Type B pancreatic cell (in vitro differentiated cells): ENCODE measurements at places on chromosomes 7 and 10. TPM values are rescaled to one million over a fixed set of nuclear protein-coding genes. Genes with fewer than 3 reads are reported as not detected.

ZNF736 gene
- total RNA-seq: not detected in 2 replicates

TMEM270 gene
- 0.57 TPM in 1 of 2 replicates, not detected in the other for total RNA-seq

AKR1C8 gene
- total RNA-seq: 0.89 and 1.00 TPM in 2 replicates

EPO gene
- total RNA-seq: 0.22 and 0.40 TPM in 2 replicates

DDC gene
- total RNA-seq: 29.9 and 71.9 TPM in 2 replicates

WDFY4 gene
- 0.05 TPM in 1 of 2 replicates, not detected in the other for total RNA-seq

- DNase-seq: no peak
Measured at GRCh38 chr10:50333872-50334271, 82.6 kb upstream of the ASAH2 start.

DNA sequence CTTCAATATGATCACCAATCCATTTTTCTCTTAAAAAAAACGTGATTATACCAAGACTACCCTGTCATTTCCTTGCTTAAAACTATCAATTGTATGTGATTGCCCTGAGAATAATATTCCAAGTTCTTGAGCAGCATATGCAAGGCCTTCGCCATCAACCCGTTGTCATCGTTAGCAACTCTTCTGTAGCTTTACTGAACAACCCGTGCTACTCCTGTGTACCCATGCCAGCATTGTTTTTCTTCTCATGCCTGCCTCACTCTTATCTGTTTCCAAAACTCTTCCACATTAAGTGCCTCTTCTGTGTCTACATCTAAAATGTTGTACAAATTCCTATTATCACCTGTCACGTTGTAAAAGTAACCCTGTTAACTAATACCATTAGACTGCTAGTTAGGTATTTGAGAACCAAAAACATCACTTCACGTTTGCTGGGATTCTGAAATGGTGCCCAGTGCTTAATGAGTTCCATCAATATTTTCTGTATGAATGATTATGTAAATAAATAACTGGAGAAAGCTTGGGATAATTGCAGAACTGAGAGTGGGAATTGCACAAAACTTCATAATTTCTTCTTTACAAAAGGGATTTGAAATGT lies 10.5 kb downstream of the CAV2 start:
- DNase-seq: no peak

- DNase-seq: no peak
Measured at GRCh38 chr7:64849250-64849923, 53.7 kb upstream of the ZNF273 start.

DNA sequence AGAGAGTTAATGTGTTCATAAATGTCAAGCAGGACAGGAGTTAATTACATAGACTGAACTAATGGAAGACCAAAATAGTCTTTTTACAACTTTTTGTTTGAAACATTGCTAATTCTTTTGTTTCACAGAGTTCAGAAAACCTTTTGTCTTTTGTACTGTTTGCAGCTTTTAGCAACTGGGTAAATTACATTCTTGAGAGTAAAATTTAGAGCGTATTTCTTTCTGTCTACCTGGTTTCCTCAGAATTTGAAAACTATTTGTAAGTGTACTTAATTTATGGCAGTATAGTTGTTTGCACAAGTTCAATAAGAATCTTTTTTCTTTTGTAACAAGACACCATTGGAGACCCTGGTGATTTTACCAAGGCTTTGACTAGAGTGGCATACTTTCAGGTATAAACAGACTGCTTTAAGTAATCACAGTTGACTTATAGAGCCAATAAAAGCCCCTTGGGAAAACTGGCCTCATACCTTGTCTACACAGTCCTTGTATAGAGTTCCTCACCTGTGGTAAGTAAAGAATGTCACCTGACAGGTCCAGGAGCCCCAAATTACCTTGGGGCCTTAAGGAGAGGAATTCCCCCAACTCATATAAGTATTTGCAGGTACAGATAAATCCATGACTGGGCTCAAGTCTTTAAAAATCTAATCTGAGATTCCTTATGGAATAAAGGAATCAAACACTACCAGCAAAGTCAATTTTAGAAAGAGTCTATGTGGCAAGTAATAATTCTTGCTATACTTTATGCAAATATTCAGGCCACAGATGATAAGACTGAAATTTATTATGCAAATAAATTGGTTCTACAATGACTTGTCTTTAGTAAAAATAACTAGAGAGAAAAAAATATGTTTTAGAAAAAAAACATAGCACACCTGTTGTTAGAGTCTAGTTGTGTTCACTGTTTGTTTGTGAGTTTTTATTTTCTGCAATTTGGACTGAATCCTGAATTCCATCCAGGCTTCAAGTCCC lies 23.6 kb upstream of the CREB3L2 start:
- no peak for DNase-seq

DNA sequence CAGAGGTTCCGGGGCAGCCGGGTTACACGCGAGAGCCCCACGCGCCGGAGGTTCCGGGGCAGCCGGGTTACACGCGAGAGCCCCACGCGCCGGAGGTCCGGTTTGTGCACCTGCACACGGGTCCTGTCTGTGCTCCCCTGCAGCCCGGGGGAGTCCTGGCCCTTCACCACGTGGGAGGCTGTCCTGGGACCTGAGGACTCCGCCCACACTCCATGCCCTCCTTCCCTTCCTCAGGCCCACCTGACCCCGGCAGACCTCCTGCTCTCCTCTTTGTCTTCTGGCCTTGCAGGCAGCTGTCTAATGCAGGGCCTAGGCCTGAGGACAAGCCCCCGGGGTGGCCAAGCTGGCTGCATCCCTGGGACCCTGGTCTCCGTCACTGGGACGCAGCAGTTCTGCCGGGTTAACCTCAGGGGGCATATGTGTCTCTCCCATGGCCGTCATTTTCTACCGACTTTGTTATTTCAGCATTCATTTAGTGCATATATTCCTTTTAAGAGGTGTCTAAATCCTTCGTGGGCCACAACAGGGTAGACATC lies 374.6 kb downstream of the DNAJB6 start:
- DNase-seq: peak; percentile 53

GRCh38 chr7:14505906-14506305 lies 396.6 kb downstream of the DGKB start:
- no peak for DNase-seq

DNA sequence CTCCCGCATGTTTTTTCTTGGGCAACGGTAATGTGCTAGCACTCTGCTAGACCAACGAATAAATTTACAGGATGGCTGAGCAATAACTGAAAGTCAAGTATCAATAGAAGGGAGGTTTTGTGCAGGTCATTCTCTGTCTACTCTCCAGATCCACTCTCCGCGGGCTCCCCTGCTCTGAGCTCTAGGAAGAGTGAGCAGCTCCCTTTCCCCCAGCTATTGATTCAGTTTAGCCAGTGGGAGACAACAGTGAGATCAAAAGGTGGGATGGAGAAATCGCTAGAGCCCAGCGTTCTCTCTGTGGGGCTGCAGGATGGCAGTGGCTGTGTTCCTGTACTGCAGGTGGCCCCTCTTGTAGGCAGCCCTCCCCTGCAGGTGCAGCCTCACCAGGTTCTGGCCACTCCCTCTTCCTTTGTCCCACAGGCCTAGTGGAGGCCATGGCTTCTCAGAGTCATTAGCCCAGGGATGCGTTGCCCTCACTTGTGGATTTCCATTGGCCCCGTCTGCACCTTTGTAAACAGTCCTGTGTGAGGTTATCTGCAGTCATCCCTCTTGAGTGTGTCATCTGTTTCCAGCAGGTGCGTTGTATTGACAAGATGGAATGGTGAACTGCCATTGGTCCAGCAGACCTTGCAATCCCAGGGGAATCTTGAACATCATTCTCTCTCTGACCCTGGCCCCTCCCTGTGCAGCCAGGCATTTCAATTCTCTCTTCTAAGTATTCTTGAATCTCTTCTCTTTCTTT lies 11.1 kb downstream of the MSRB2 start:
- DNase-seq: no peak

DNA sequence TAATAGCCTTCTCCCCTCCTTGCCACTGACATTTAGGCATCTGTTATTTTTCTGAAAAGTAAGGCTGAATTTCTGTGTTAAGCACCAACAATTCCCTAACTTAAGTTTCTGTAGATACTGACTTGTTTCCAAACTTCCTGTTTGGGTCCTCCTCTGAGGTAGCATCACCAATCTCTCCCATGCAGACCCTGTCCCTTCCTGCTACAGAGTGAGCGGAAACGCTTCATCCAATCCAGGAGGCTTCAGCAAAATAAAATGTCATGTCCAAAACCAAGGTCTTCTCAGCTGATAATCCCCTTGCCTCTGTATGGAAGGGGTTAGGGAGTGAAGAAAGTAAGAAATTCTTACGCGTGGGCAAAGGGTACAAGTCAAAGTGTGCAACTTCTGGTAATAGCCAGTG lies 29.9 kb downstream of the XPNPEP1 start:
- DNase-seq: no peak

- no peak for DNase-seq
Measured at GRCh38 chr7:69773535-69774225, 175.4 kb downstream of the AUTS2 start.

GRCh38 chr7:12572941-12573575 lies 2.5 kb downstream of the SCIN start:
- DNase-seq: no peak

GRCh38 chr7:34034728-34035127 lies 129.4 kb downstream of the BMPER start:
- no peak for DNase-seq

GRCh38 chr10:71009126-71009525 lies 120.8 kb upstream of the PCBD1 start:
- DNase-seq: no peak

DNA sequence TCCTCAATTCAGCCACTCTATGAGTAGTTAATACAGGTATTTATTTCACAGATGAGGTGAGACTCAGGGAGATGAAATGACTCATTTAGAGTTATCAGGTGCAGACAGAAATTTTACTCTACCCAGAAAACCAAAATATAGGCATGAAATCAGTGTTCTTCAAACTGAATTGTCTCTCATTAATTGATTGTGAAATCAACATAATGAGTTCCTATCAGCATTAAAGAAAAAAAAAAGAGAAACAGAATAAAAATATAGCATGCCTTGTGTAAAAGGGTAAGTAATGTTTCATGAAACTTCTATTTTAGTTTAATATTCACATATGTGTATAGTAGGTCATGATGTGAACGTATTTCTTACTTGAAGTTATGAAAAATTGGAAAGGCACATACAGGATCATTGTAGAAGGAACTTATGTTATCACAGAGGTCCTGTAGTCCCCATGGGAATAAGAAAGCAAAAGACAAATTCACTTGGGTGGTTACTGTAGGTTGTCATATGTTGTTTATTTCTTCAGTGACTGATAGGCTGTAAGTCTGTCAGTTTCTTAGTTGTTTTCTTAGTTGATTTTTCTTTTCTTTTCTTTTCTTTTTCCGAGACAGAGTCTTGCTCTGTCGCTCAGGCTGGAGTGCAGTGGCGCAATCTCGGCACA lies 47.5 kb downstream of the KAT6B start:
- no peak for DNase-seq

- no peak for DNase-seq
Measured at GRCh38 chr7:6709808-6710207, 3.1 kb upstream of the ZNF12 start.

- DNase-seq: no peak
Measured at GRCh38 chr10:42680267-42680666, 41.9 kb upstream of the ZNF33B start.

- DNase-seq: no peak
Measured at GRCh38 chr7:75596727-75597614, 104.9 kb downstream of the SPDYE5 start.

GRCh38 chr7:48312151-48312550 lies 140.9 kb downstream of the ABCA13 start:
- DNase-seq: no peak

- no peak for DNase-seq
Measured at GRCh38 chr10:124087672-124088634, 5.4 kb downstream of the CHST15 start.

DNA sequence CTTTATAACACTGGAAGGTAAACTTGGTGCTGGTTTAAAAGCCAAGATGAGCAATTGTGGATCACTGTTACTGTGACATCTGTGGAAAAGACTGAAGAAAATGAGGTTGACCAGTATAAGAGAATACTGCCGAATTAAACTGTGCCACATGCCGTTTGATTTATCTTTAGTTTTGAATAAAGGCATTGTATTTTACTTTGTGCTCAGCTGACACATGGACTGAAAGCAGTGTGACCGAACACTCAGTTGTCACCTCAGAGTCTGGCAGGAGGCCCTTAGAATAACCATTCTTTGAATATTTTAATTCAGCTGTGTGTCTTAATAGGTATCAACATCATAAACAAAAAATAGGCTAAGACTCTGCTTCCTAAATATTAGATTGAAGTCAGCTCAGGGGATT lies 133.7 kb upstream of the GJD4 start:
- no peak for DNase-seq

GRCh38 chr10:9819756-9820494 lies 1197.7 kb upstream of the CELF2 start:
- DNase-seq: no peak
